Effector CD8-positive, alpha-beta T cell (primary cell): ENCODE measurements at places on chromosomes 7 and 10.

DNA sequence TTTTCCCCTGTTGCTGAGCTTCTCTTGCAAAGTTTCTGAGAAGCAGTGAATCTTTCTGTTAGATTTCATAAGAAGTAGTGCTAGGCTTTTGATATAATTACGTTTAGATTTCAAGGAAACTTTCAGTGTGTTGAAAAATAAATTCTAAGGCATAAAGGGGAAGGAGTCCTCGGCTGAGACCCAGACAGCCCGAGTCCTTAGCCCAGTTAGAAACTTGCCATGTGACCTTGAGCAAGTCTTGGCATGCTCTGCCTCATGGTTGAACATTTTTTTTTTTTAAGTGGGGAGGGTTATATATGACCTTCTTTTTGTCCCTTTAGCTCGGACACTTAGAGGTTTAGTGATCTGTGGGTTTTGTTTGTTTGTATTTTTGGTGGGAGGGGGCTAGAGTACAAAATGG lies 117.5 kb downstream of the TCF7L2 start:
- no peak for DNase-seq

- DNase-seq: no peak
Observed at GRCh38 chr7:88357781-88358525, 51.3 kb upstream of the STEAP4 start.

DNA sequence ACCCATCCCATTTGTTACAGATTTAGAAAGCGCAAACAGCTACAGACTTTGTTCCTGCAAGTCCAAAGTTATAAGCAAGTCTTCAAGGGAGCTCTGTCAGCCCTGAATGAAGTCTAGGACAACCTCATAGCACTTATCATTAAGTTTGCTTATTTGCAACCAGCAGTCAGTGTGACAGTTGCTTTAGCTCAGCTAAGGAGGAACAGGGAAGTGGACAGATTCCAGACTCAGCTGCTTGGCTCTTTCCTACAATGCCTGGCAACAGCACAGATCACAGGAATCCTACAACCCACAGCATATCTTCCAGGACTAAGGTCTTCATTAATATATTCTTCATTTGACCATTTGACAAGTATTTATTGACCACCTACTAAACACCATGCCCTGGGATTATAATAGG lies 17.4 kb upstream of the KIF5B start:
- DNase-seq: no peak

- DNase-seq: no peak
Observed at GRCh38 chr10:76113952-76114351, 682.5 kb downstream of the LRMDA start.

- no peak for DNase-seq
Observed at GRCh38 chr7:77982926-77983550, 184.5 kb downstream of the PHTF2 start.

DNA sequence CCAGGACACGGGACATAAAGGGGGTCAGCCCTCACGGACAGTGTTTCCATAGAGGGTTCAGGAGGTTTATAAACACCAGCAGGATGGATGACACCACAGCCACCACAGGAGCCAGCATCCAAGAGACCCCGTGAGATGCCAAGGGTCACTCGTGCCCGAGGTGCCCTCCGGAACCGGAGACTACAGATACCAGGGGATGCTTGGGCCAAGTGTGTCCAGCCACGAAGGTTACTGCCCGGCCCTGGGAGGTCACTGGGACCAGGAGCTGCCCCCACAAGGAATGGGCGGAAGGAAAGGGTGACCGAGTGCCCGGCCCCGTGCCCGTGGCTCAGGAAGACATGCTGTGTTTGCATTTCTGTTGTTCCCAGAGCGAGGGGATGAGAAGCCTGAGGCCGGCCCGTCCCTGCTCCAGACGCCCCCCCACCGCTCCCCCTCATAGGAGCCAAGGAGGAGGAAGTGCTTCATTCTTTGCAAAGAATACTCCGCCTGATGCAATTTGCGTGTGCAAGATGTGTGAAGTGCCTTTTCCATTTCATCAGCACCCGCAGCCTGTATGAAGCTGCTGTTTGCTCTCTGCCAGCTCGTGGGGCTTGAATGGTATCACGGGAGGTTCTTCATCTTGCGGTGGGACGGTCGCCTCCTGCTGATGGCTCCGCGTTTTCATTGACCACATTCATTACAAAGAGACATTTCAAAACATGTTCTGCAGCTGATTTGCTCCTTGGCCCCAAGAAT lies 176.4 kb downstream of the ELFN1 start:
- no peak for DNase-seq

GRCh38 chr7:35519971-35520809 lies 174.7 kb downstream of the HERPUD2 start:
- DNase-seq: peak; percentile 2

GRCh38 chr7:36010656-36011587 lies 142.1 kb upstream of the EEPD1 start:
- DNase-seq: no peak

GRCh38 chr7:31873816-31874597 lies 187.0 kb downstream of the PPP1R17 start:
- DNase-seq: no peak

DNA sequence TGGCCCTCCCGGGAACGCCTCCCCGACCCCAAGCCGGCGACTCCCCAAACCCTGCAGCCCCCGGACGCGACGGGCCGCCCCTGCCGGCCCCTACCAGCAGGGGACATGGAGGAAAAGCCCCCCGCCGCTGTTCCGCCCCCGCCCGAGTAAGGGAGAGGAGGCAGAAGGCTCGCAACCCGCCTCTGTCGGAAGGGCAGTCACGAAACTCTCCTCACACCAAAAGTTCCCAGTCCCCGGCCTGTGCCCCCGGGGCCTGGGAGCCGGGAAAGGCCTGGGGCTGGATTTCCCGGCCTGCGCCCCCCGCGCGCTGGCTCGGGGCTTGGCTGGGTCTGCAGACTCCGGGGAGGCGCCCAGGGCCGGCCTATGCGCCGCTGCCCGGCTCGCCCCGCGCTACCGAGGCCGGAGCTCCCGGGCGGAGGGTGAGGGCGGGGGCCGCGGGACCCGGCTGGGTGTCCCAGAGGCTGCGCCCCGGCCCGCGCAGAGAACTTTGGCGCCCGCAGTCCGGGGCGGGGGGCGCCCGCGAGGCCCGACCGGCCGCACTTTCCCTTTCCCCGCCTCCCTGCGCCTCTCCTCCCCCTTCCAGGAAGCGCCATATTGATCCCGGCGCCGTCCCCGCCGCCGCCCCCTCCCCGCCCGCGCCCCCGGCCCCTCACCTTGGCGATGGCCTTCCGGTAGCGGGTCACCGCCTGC lies 728 bp downstream of the PARD3 start:
- DNase-seq: no peak

DNA sequence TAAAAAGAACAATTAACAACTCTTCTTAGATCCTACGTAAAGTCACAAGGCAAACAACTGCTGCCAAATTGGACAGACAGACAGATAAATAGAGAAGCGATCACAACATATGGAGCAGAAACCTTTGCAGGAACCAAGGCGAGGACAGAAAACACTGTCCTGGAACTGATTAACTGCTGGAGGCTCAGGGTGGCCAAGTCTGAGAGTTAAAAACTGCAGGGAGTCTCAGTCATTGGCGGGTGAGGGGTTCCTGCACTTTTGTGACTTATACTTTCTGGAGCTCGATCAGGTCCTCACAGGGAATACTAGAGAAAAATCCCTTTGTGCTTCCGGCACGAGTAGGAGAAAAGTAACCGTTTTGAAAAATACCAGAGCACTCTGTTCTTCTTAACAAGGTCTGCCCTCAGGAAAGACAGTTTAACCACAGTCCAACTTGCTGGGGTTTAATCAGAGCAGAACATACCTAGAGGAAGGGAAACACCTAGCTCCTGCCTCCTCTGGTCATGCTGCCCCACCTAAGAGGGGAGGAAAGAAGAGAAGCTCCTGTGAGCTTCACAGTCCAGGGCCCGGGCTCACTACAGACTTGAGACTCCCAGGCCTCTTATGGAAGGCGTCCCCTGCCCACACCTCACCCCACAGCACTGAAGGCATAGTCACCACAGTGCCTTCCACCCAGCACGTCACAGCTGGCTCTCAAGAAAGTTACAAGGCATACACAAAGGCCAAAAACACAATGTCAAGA lies 74.9 kb downstream of the LARP4B start:
- DNase-seq: no peak

GRCh38 chr7:84113286-84113685 lies 81.3 kb downstream of the SEMA3A start:
- no peak for DNase-seq

DNA sequence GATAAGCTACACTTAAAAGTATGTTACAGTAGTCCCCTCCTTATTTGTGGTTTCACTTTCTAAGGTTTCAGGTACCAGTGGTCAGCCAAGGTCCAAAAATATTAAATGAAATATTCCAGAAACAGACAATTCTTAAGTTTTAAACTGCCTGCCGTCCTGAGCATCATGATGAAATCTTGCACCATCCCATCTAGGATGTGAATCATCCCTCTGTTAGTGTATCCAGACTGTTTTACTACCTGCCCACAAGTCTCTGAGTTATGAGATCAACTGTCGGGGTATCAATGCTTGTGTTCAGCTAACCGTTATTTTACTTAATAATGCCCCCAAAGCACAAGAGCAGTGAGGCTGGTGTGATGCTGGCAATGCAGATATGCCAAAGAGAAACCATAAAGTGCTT lies 11.4 kb downstream of the KDM7A start:
- DNase-seq: no peak

DNA sequence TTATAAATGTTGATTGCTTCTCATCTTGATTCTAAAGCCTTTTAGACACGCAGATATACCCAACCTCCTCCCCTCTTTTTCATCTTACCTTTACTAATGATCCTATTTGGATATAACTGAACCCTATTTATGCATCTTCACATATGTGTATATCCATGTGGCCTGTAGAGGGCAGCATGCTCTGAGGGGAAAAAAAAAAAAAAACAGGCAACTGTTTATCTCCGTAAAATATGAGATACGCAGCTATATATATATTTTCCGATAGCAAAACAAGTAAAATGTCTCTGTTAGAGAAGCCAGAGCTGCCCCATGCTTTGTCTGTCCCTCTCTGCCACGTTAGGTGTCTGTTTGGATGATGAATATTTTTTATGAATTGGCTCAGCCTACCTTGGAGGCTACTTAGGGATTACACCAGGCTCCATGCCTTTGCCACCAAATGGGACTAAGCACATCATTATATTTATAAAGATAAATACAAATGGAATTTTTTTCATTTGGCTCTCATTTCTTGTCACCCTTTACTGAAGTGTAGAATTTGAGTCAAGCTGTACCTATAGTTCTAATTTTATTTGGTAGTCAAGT lies 174.8 kb upstream of the FZD1 start:
- no peak for DNase-seq

DNA sequence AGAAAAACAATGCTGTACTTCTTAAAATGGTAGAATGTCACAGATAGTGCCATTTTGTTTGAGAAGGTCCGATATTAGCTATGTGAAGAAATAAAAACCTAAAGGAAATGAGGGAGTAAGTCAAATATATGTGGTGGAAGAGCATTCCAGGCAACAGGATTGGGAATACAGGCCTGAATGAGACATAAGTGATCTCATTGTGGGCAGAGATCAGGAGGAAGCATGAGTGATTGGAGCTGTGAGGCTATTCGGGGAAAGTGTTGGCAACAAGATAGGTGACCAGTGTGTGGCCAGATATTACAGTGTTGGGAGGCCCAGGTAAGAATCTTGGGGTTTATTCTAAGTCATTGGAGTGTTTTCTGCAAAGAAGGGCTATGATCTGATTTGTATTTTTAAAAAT lies 41.3 kb upstream of the AGMO start:
- no peak for DNase-seq

- no peak for DNase-seq
Observed at GRCh38 chr7:113199136-113199535, 80.8 kb upstream of the SMIM30 start.

- DNase-seq: no peak
Observed at GRCh38 chr7:67599331-67600062, 602.9 kb downstream of the TYW1 start.

DNA sequence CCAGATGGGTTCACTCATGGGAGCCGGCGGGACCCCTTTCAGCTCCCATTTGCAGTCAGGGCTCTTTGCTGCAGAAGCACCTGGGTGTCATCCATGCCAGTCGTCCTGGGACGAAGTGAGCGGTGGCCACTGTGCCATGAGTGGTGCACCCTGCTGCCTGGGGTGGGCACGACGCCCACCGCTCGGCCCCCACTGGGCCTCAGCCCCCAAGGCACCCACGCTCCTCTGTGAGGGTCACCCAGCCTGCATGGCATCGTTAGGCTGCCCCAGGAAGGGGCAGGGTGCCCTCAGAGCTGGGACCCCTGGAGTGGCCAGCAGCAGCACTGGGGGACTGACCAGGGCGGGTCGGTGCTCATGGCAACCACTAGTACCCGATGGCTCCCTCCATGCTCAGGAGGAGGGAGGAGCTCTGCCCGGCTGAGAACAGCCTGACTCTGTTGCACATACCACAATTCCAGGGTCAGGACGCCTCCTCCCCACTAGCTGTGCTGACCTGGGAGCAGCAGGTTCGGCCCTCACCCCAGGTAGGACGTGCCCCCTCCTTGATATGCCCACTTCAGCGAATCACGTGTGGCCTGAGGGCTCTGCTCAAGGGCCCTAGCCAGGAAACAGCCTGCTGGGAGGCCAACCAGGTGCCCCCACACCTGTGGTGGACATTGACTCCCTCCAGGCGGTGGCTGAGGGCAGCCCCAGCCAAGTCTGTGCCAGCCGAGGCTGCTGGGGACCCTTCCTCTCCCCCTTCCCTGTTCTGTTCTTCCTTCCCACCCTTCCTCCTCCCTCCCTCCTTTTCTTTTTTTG lies 28.5 kb upstream of the CFAP46 start:
- DNase-seq: no peak

GRCh38 chr10:16586358-16587138 lies 64.9 kb upstream of the C1QL3 start:
- no peak for DNase-seq

DNA sequence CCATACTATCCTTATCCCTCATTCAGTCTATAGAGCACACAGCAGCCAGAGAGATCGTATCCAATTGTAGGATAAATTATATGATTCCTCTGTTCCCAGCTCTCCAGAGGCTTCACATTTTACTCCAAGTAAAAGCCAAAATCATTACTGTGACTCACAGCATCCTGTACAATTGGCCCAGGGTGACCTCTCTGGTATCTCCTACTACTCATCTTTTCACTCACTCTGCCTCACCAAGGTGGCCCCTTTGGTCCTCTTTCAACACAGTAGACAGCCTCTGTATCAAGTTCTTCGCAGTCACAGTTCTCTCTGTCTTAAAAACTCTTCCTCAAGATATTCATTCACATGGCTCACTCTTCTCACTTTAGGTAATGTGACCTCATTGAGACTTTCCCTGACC lies 72.6 kb upstream of the LSM8 start:
- DNase-seq: no peak

- no peak for DNase-seq
Observed at GRCh38 chr7:131370523-131370968, 42.9 kb downstream of the MKLN1 start.

- DNase-seq: no peak
Observed at GRCh38 chr7:82528577-82529310, 85.2 kb upstream of the CACNA2D1 start.

DNA sequence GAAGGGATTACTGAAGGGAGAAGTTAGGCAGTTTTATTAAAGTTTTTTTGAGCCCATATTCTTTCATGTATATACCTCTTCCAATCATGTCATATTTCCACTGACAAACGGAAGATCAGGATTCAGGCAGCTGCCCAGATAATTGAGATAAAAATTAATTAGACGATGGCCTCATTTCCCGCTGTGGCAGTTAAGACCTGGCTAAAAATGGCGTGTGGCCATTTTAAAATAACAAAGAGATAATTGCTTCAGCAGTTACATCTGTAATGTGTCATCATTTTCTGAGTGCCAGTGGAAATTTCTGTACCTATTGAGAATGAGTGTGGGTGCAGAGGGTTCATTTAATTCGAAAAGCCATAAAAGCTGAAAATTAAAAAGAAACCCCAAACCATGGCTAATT lies 215.1 kb downstream of the STK31 start:
- DNase-seq: no peak
